ENCODE measurements at places on chromosomes 7 and 10.
A peak's percentile ranks its signal among the peaks of the same experiment; 100 is the strongest.

GRCh38 chr7:33107136-33108066 is 1.8 kb downstream of the RP9 start:
- DNase-seq, result no peak

GRCh38 chr7:107471292-107472070 is 1.6 kb downstream of the GPR22 start:
- DNase-seq, result no peak

GRCh38 chr7:36970551-36971514 is 246.5 kb upstream of the AOAH start:
- no peak for DNase-seq

- DNase-seq, result no peak
Measured at GRCh38 chr7:40221836-40222235, 87.0 kb downstream of the SUGCT start.

DNA sequence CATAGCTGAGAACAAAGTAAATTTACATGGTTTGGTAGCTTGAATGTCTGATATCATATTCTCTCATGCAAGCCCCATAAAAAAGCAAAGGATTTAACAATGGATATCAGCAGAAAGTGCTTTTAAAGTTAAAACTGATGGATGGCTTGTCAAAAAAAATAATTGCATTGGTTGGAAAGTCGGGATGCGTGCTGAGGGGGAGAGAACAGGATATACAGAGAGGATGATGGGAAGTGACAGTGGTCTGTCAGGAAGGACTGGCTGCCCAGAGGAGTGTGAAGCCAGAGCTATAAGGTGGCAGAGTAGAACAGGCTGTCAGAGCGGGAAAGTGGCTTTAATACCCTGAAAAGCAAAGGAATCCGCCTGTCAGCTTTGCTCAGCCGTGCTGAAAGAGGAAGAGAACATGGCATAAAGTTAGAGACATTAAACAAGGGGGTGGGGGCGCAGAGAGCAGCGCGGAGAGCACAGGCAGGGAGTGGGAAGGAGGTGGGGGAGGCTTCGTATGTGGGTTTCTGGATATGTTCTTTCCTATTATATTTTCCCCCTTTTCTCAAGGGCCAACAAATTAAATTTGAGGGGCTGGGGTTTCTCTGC is 493.0 kb downstream of the LRMDA start:
- DNase-seq, result no peak

GRCh38 chr10:20327954-20328353 is 511.7 kb downstream of the PLXDC2 start:
- no peak for DNase-seq

DNA sequence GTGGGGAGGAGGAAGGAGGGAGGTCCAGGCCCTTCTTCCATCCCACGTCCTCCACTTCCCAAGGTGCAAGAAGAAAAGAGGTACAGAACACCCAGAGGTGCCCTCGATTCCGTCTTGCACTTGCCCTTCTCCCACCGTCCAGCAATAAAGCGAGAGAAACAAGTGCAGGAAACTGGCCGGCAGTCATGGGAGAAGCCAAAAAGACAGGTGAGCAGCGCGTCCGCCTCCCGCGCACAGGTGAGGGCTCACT is 1.3 kb downstream of the C10orf95 start:
- DNase-seq, result no peak

GRCh38 chr10:119478111-119478802 is 64.3 kb downstream of the RGS10 start:
- DNase-seq, result no peak

GRCh38 chr10:4382811-4383210 is 443.2 kb upstream of the AKR1E2 start:
- DNase-seq, result no peak

GRCh38 chr7:43834463-43835251 is 34.7 kb downstream of the MRPS24 start:
- DNase-seq, result peak; percentile 28

DNA sequence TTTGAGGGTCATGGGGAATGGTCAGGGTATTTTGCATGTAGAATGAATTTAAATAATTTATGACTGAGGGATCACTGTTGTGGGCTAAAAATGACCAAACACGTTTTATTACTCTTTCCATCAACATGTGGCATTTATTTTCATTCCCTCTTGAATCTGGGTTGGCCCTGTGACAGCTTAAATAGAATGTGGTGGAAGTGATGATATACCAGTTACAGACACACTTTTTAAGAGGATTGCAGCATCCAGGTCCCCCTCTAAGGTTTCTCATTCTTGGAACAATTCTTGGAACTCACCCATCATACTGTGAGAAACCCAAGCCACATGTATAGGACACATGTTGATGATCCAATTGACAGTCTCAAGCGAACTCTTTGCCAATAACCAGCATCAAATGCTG is 272.4 kb downstream of the ETV1 start:
- no peak for DNase-seq

DNA sequence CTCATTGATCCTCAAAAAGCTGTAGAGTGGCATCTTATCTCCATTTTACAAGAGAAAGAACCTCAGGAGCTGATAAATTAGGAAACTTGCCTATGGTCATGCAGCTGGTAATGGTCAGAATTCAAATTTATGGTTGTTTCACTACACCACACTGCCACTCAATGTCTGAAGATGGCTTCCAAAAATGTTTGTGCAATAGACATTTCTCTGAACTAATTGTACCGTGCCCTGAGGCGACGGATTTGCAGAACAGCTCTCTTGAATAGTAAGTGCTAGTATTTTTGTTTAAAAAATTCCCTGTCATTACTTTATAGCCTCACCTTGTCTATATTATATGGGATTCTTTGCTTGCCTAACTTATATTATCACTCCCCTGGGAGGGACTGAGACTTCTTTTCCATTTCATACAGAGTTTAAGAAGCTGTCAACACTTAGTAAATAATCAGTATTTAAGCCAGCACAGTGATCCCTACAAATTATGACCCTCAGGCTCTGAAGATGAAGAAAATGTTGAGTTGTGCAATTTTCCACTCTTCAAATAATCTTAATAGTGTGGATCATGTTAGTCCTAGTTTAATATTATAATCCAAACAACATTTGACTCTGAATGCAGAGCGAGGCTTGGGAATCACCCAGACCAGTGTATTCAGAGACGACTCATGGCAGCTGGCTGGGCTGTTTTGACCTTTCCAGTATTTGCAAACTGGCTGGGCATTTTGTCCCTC is 346.6 kb downstream of the PTEN start:
- DNase-seq, result no peak

- DNase-seq, result no peak
Measured at GRCh38 chr10:47322300-47323061, at the start of gene GDF2. Gene GDF2 (plus strand): TSS chr10:47322454. CDS start chr10:47322669, 215 bp downstream.

- no peak for DNase-seq
Measured at GRCh38 chr10:52368725-52369124, 54.6 kb downstream of the DKK1 start.

- no peak for DNase-seq
Measured at GRCh38 chr7:40197527-40197926, 62.7 kb downstream of the SUGCT start.

- DNase-seq, result no peak
Measured at GRCh38 chr7:28835800-28836199, 122.3 kb downstream of the TRIL start.

GRCh38 chr10:103599211-103599610 is 105.7 kb downstream of the NEURL1 start:
- DNase-seq, result no peak

GRCh38 chr7:148507787-148508186 is 82.8 kb upstream of the C7orf33 start:
- no peak for DNase-seq

DNA sequence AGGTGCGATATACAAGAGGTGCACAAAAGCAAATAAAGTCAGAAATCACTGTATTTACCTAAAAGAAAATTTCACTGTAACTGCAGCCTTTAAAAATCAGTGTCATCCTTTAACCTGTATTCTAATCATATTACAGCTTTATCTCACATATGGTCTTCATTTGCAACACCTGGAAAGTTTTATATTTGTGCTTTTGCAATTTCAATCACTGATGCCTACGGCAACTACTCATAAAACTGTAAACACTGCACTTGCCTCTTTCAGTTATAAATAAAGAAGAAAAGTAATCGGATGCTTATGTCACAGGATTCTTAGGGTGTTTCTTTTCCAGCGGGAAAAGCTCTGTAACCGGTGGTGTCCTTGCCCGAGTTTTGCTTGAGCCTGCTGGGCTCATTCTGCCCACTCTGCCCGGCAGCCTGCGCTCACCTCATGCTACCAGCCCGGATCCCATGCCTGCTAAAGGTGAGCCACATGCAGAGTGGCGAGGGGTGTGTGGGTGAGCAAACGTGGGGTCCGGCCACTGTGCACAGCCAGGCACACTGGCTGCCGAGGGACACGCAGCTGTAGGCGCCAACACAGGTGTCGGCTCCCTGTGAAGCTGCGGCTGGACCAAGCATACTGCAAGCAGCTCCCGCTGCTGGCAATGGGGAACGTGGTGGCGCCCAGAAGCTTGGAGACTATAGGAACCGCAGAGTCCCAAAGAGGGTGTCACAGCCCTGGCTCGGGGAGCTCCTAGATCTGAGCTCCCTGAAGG is 56.3 kb upstream of the ABCB5 start:
- no peak for DNase-seq

GRCh38 chr10:60762554-60762953 is 15.7 kb upstream of the CDK1 start:
- no peak for DNase-seq

DNA sequence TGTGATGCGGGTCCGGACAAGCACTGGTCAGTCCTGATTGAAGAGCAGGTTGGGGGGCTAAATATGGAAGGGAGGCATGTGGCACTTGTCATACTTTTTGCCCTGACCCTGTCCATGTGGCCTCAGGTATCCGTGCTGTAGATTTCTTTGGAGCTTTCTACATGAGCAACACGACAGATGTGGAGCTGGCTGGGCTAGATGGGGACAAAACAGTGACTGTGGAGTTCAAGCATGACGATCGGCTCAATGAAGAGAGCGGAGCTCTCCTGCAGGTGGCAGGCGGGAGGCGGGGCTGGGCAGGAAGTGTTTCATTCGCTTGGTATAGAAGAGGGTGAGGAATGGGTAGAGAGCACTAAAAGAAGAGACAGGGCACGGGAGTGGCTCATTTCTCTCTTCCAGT is 13.0 kb upstream of the CHCHD1 start:
- DNase-seq, result no peak

DNA sequence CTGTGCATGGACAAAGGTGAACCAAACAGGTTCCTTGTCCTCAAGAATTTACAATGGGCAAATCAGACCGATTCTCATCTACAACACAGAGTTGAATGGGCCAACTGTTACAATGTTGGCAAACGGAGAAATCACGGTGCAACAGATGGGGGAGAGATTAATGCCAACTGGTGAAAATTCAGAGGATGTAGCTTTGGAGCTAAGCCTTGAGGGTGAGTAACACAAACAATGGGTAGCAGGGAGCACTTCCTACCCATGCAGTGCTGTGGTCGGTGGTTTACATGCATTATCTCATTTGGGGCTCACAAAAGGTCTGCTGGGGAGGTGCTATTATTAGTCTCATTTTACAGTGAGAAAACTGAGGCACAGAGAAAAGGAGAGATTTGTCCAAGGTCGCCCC is 902 bp upstream of the NFE2L3 start:
- no peak for DNase-seq

DNA sequence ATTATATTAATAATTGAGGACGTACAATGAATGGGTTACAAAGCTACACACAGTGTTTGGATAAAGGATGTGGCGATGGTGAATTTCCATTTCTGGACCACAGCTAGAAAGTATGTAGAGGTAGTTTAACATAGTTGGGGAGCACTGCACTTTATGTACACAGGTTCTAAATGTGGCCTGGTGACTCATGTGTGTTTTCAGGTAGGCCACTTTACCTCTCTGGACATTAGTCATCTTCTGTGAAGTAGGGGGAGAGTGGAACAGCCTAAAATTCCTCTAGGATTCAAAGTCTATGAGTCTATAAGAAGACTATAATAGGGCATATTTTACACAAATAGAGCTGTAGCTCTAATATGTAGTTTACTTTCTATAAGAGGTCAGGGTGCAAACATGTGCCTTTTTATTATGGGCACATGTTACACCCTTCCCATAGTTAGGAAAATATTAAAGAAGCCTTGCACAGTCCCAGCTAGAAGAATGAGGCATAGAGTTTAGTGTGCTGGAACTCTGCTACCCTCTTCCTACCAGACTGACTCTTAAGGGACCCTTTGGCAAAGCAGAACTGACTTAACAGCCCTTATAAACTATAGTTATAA is 594.9 kb downstream of the LRMDA start:
- no peak for DNase-seq

- no peak for DNase-seq
Measured at GRCh38 chr7:154874409-154875113, 128.4 kb downstream of the PAXIP1 start.

DNA sequence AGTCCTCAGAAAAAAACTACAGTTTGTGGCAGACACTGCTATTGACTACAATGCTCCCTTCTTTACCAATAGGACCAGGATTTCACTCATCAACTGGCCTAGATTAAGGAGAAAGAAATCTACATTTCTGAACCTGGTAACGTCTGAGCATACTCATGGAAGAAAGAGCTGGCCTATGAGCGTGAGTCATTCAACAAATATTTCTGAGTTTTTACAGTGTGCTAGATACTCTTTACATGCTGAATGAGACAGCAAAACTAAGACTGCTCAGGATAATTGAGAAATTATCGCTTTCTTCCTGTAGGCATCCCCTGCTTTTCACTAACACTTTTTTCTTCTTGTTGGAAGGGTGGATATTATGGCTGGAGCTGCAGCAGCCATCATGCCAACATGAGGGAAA is 609.7 kb downstream of the TNS3 start:
- no peak for DNase-seq

- no peak for DNase-seq
Measured at GRCh38 chr10:126558881-126559280, 111.6 kb downstream of the C10orf90 start.

DNA sequence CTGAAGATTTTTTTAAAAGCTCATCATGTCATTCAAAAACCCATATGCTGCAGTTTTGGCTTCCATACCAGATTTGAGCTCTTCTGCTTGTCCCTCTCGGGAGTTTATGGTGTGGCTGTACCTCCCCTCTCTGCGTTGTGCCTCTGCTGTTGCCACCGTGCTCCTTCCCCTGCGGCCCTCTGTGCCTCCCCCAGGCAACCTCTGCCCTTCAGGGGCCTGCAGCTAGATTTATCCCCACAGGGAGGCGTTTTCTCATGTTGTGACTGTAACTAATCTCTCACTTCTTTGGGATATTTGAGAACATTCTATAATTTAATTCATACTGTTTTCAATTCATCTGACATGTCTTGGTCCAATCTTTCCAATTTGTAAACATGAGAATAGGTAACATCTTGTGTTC is 52.7 kb downstream of the TASOR2 start:
- DNase-seq, result no peak

GRCh38 chr10:130499541-130499940 is 363.4 kb downstream of the GLRX3 start:
- DNase-seq, result no peak
